HepG2 (cell line): ENCODE measurements at places on chromosomes 1 and 21.

DNA sequence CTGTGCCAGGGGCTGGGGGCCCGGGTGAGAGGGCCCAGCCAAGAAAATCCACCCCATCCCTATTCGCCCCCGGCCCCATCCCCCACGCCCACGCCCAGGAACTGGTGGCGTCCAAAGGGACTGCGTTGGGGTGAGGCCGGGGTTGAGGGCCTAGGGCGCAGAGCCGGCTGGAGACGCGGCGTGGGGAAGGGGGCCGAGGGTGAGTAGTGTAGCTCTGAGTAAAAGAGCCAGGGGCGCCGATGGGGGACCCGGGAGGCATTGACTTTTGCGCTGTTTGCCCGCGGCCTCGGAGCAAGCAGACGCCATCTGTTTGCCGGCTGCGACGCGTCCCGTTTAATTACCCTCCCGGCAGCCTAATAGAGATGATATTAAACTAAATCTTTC, 3.5 kb upstream of the DMRTA2 start:
- H3K4me3 ChIP-seq: no peak overlapping the region
- H3K27ac ChIP-seq: no peak overlapping the region
- no peaks in the 10 kb centered on the region; the same call in 1 of the 2 replicates for H3K36me3 ChIP-seq
- peaks cover 13% of the 10 kb centered on the region for H3K27me3 ChIP-seq

DNA sequence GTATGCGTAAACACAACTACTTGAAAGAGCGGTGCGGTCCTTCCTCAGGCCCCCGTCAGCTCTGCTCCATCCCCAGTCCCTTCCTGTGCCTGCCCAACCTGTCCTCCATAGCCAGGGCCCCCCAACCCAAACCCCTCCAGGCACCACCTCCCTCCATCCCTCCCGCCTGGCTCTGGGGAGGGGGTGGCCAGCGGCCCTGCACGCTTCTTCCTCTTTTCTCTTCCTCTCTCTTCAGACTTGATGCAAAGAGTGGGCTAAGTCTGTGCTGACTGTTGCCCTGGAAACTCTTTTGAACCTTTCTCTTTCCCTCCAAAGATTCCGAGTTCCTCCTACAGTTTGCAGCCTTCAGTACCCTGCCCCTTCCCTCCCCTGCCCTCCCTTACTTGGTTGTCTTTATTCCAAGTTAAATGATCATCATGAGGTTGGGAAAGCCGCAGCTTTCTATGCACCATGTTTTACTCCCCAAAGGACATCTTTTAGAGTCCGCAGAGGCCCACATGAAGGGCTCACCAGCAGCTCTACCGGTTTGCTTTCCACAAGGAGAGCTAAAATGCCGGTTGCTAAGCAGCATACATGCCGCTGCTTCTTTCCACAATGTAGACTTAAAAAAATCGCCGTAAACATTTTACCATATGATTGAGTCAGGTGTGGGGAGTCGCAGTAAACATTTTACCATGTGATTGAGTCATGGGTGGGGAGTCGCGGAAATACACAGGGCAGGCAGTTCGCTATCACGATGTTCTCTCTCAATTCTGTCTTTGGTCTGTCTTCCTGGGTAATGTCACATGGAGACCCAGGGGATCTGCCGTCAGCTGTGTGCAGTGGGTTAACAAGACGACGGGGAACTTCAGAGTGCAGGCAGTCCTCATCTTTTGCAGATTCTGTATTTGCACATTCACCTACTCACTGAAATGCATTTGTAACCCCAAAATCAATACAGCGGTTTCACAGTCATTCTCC, 525.3 kb downstream of the KIF26B start:
- H3K4me3 ChIP-seq: no peak overlapping the region
- no peak for DNase-seq
- no peaks in the 10 kb centered on the region for H3K4me1 ChIP-seq
- H3K27ac ChIP-seq: no peak overlapping the region

- no peak overlapping the region for H3K27ac ChIP-seq
- H3K36me3 ChIP-seq: no peaks in the 10 kb centered on the region
- peak overlapping the region; percentile 32; the same call in 1 of the 2 replicates for H3K4me3 ChIP-seq
- peaks cover 37% of the 10 kb centered on the region for H3K4me1 ChIP-seq
- H3K27me3 ChIP-seq: no peaks in the 10 kb centered on the region
Measured at GRCh38 chr21:15289896-15290841, 225.4 kb upstream of the NRIP1 start.

- H3K4me3 ChIP-seq: no peak overlapping the region
- no peaks in the 10 kb centered on the region for H3K36me3 ChIP-seq
- H3K27me3 ChIP-seq: peaks cover 3% of the 10 kb centered on the region; the same call in 1 of the 3 replicates
- DNase-seq: no peak
Measured at GRCh38 chr1:19059773-19060172, 103.3 kb upstream of the IFFO2 start.

DNA sequence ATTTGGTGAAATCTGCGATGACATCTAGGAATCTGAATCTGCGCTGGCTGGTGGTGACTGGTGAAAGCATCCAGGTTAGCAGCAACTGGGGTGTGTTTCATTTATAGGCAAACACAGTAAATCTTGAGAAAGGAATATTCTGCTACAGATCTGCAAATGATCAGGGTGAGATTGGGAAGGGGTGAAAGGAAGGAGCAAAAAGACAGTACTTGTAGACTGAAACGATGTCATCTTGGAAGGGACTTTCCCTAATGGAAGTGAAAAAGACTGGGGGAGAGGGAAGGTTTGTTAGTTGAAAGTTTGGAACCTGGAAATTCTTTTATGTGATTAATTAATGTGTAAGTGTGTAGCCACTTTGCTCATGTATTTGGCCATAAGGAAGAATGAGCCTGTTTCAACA, 228.3 kb downstream of the FMN2 start:
- no peaks in the 10 kb centered on the region for H3K36me3 ChIP-seq
- no peak overlapping the region for H3K4me3 ChIP-seq
- no peak for DNase-seq
- H3K27me3 ChIP-seq: 0 out of 3 replicates have a peak, but pooled peaks cover 3% of the 10 kb centered on the region
- no peaks in the 10 kb centered on the region for H3K4me1 ChIP-seq

DNA sequence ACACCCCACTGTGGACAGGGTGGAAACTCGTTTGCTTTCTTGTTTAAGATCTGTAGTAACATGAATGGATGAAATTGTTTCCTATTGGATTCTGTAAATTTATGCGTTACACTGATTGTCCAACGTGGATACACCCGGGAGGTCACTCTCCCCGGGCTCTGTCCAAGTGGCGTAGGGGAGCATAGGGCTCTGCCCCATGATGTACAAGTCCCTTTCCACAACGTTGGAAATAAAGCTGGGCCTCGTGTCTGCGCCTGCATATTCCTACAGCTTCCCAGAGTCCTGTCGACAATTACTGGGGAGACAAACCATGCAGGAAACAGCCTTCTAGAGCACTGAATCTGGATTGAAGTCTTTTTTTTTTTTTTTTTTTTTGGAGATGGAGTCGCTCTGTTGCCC, 1.4 kb downstream of the RCC1 start:
- H3K27me3 ChIP-seq: no peaks in the 10 kb centered on the region; the same call in 2 of the 3 replicates
- no peak for DNase-seq
- H3K4me1 ChIP-seq: peaks cover 44% of the 10 kb centered on the region
- H3K36me3 ChIP-seq: peaks cover 50% of the 10 kb centered on the region
- H3K27ac ChIP-seq: peak overlapping the region; percentile 86
- H3K4me3 ChIP-seq: peak overlapping the region; percentile 96

DNA sequence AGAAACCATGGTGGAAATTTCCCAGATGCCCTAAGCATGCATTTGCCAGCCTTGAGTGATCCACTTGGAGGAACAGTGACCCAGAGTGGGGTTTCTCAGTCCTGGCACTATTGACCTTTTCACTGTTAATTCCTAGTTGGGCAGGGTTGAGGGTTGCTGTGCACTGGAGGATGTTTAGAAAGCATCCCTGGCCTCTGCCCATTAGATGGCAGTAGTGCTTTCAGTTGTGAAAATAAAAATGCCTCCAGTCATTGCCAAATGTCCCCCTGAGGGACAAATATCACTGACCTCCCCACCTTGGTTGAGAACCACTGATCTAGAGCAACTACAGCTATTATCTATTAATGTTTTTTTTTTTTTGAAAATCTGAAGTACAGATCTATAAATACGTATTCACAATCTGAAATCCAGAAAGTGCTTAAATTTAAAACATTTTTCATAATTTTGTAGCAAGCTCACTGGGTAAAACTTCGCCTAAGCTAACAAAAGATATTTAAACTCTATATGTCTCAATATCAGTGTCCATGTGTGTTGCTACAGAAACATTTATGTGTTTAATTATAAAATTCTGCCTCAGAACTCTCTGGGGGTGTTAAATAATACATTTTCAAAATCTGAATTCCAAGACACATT, 27.3 kb downstream of the F3 start:
- H3K4me1 ChIP-seq: no peaks in the 10 kb centered on the region
- H3K4me3 ChIP-seq: no peak overlapping the region
- H3K27ac ChIP-seq: no peak overlapping the region
- H3K27me3 ChIP-seq: no peaks in the 10 kb centered on the region
- H3K36me3 ChIP-seq: peaks cover 31% of the 10 kb centered on the region; the same call in 2 of the 3 replicates

DNA sequence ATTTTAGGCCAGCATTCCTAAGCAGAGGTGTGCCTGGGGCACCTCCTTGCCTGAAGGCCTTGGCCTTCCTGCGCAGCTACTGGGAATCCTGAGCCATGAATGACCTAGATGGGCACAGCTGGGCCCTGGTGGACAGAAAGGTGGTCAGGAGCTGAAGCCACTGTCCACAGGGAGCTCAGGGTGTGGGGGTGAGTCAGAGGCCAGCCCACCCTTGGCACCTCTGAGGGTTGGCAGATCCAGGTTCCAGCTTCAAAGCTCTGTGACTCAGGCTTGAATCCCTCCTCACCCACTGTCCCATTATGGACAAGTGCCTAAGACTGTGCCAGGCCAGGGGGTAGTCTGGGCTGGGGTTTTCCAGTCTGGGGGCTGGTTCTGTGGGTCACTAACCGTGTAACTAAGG, 6.4 kb upstream of the EDN2 start:
- no peaks in the 10 kb centered on the region; the same call in 1 of the 2 replicates for H3K27me3 ChIP-seq
- DNase-seq: no peak
- no peak overlapping the region for H3K27ac ChIP-seq
- no peak overlapping the region for H3K4me3 ChIP-seq
- no peaks in the 10 kb centered on the region for H3K36me3 ChIP-seq

- no peak overlapping the region for H3K4me3 ChIP-seq
- H3K27me3 ChIP-seq: no peaks in the 10 kb centered on the region
- DNase-seq: no peak
- no peaks in the 10 kb centered on the region for H3K36me3 ChIP-seq
Measured at GRCh38 chr1:241902391-241903065, 54.5 kb downstream of the EXO1 start.

DNA sequence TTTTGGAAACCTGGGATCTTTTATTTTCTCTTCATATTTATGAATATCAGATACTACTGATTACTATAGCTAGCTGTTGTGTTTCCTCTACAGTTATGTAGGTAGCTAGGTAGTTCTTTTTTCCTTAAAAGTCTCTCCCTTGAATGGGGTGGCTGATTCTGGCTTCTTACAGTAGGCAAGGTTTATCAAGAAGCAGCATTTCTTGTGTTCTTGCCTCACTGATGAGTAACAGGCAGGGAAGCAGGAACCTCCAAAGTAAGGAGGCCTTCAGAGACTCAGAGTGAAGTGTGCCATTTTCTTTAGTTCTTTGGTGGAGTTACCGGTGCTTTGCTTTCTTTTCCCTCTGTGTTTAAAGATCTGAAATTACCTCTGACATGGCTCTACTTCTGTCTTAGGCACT, 56.0 kb downstream of the ZMYM4 start:
- no peak overlapping the region for H3K4me3 ChIP-seq
- DNase-seq: no peak
- H3K27ac ChIP-seq: peak overlapping the region; percentile 22
- H3K4me1 ChIP-seq: peaks cover 6% of the 10 kb centered on the region; the same call in 1 of the 2 replicates
- H3K36me3 ChIP-seq: peaks cover 6% of the 10 kb centered on the region

GRCh38 chr1:40226192-40226591, 21.5 kb upstream of the TMCO2 start:
- no peak overlapping the region for H3K4me3 ChIP-seq
- no peak for DNase-seq
- H3K36me3 ChIP-seq: peaks cover 7% of the 10 kb centered on the region
- no peaks in the 10 kb centered on the region for H3K27me3 ChIP-seq
- no peak overlapping the region for H3K27ac ChIP-seq
- no peaks in the 10 kb centered on the region for H3K4me1 ChIP-seq

GRCh38 chr1:245153552-245154428, 995 bp upstream of the KIF26B start:
- peaks cover 59% of the 10 kb centered on the region for H3K27me3 ChIP-seq
- H3K36me3 ChIP-seq: no peaks in the 10 kb centered on the region
- peak overlapping the region; percentile 57 for H3K4me3 ChIP-seq
- H3K27ac ChIP-seq: no peak overlapping the region
- peaks cover 48% of the 10 kb centered on the region for H3K4me1 ChIP-seq

GRCh38 chr1:93344886-93345632, 648 bp upstream of the DR1 start:
- peak overlapping the region; percentile 81 for H3K4me3 ChIP-seq
- peak; percentile 31 for DNase-seq
- H3K4me1 ChIP-seq: peaks cover 34% of the 10 kb centered on the region
- no peaks in the 10 kb centered on the region for H3K36me3 ChIP-seq
- peak overlapping the region; percentile 94 for H3K27ac ChIP-seq
- no peaks in the 10 kb centered on the region; the same call in 2 of the 3 replicates for H3K27me3 ChIP-seq

- DNase-seq: no peak
- no peak overlapping the region for H3K27ac ChIP-seq
- H3K4me1 ChIP-seq: no peaks in the 10 kb centered on the region
- no peak overlapping the region for H3K4me3 ChIP-seq
Measured at GRCh38 chr1:229905031-229905545, 161.9 kb upstream of the GALNT2 start.

GRCh38 chr1:43253876-43254275, 15.9 kb upstream of the TMEM125 start:
- peaks cover 15% of the 10 kb centered on the region; the same call in 2 of the 3 replicates for H3K27me3 ChIP-seq
- H3K4me3 ChIP-seq: no peak overlapping the region
- DNase-seq: no peak
- H3K36me3 ChIP-seq: no peaks in the 10 kb centered on the region
- H3K4me1 ChIP-seq: peaks cover 8% of the 10 kb centered on the region; the same call in 1 of the 2 replicates
- no peak overlapping the region for H3K27ac ChIP-seq

- no peak for DNase-seq
- no peaks in the 10 kb centered on the region for H3K36me3 ChIP-seq
- H3K4me3 ChIP-seq: no peak overlapping the region
- no peak overlapping the region for H3K27ac ChIP-seq
- H3K4me1 ChIP-seq: no peaks in the 10 kb centered on the region
- no peaks in the 10 kb centered on the region for H3K27me3 ChIP-seq
Measured at GRCh38 chr1:237745545-237745944, 145.2 kb downstream of the ZP4 start.

DNA sequence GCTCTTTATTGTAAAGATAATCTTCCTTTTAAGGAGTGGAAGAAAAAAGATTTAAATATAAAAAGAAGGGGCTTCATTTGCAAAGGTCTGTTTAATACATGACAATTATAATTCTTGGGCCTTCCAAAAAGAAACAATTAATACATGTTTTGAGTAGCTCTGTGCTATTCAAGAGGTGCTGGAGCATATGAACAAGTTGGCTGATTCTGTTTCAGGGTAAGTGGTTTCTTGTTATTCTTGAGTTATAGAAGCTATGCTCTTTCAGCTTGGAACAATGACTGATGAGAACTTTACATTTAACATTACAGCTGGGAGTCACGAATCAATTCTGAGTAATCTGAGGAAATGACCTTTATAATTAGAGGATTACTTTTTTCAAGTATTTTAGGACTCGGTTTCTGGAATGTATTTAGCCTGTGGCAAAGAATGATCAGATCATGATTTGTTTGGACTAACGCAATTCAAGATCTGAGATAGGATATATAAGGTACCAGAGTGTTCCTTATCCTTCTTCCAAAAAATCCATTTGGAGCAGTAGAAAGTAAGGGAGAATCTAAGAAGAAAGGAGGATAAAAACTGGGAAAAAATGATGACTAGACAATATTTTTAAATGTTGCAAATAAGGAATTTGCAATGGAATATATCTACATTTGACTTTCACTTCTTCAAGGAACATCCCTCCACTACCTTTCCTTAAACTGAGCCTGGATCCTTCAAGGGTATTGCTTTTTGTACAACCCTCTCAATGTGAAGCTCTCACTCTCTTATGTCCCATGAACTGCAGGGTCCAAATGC, 77.1 kb upstream of the KCTD3 start:
- no peak overlapping the region for H3K27ac ChIP-seq
- DNase-seq: no peak
- H3K27me3 ChIP-seq: no peaks in the 10 kb centered on the region
- no peaks in the 10 kb centered on the region for H3K4me1 ChIP-seq
